ENCODE measurements at places on chromosomes 6 and 20.

GRCh38 chr6:36593569-36594028 is 563 bp upstream of the SRSF3 start:
- no peak for DNase-seq

DNA sequence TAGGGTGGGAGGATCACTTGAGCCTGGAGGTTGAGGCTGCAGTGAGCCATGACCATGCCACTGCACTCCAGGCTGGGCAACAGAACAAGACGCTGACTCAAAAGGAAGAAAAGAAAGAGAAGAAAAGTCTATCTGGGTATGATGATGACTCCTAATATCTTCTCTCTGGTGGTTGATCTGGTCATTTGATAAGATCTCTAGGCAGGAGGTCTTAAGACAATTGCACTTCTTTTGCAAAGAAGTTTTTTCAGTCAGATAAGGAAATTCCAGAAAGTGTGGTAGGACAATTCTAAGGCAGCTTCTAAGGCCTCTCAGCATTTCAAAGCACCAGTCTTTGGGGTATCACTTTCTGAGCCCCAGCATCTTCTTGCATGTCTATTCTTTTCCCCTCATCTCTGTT is 7.7 kb upstream of the AIF1 start:
- no peak for DNase-seq

DNA sequence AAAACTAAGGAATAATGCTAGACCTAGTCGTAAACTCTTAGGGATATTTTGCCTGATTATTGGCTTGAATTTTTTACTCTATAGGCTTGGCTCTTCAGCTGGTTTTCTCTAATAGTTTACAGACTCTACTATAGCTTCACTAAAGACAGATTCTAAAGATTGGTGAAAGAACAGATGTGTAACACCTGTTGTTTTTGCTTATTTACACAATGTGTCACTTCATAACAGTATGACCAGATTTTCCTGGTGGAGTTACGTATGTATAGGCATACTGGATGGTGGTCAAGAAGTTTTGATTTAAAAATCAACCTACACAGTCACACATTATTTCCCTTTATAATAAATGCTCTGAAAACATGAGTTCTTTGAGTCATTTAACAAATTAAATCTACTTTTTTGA is 4.8 kb downstream of the COL19A1 start:
- no peak for DNase-seq

- no peak for DNase-seq
These were observed 41.2 kb upstream of the KCNG1 start for GRCh38 chr20:51064137-51064536.

DNA sequence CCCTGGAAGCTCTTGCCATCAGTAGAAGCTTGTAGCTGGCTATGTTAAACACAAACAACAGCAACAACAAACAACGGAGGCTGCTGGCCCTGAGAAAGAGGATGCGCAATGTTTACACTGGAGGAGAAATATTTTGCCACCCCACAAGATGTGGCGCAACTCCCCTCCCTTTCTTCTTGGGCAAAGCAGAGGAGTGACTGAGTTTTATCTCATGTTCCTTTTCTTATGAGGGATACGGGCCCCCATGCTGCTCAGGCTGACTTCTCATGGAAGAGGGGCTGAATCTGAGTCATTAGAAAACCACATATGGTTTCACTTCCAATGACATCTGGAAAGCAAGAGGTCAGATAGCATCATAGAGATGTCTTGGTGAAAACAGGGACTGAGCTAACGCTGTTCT is 75.9 kb upstream of the HDDC2 start:
- no peak for DNase-seq

DNA sequence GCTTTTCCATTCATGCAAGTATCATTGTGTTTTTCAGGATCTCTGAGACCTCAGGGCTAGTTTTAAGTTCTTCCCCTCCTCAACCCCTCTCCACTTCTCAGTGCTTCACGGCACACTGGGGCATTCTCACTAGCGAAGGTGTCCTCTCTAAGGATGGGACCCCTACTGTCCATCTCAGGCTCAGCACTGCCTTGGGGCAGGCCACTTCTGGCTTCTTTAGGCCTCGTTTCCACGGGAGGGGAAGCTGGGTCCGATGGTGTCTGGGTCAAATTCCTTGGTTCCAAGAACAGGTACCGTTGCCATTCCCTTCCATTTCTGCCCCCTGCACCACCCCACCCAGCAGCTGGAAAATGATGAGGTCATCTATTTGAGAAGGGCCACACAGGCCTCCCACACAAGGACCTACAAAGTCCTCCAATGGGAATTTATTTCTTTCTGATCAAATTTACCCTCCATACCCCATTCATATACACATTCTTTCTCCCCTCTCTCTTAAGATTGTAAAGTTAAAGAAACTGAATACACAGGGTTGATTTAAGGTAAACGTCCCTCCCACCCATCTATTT is 17.2 kb downstream of the GNAS start:
- no peak for DNase-seq

Measured in HTR-8/SVneo (cell line).